ENCODE measurements at places on chromosomes 6 and 20.

DNA sequence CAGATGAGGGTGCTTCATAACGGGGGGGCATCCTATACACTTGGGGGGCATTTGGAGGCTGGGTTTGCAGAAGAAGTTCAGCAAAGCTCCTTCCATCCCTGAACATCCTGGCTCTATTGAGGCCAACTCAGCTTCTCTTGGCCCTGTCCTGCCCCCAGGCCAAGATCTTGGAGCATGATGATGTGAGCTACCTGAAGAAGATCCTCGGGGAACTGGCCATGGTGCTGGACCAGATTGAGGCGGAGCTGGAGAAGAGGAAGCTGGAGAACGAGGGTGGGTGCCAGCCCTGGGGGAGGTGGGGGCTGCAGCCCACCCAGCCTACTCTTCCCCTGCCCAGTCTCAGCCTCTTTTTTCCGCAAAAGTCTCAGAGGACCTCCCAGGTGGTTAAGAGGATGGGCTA is 17.2 kb downstream of the GDAP1L1 start:
- DNase-seq, result no peak

DNA sequence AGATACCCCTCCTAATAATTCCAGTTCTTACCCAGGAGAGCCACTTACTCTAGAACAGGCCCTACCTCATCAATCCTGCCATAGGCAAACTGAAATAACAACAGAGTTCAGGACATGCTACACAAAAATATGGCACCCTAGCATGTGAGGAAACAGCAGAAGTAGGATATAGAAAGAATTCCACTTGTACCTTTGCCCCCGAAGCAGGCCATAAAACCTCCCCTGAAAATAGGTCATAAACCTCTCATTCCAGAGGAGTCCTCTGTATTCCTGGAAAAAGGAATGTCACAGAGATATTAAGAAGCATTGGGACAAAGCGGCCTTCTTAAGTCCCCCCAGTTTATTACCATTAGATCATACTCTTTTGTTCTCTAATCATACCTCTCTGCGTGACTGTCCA is 504.3 kb upstream of the MARCKS start:
- DNase-seq, result no peak

DNA sequence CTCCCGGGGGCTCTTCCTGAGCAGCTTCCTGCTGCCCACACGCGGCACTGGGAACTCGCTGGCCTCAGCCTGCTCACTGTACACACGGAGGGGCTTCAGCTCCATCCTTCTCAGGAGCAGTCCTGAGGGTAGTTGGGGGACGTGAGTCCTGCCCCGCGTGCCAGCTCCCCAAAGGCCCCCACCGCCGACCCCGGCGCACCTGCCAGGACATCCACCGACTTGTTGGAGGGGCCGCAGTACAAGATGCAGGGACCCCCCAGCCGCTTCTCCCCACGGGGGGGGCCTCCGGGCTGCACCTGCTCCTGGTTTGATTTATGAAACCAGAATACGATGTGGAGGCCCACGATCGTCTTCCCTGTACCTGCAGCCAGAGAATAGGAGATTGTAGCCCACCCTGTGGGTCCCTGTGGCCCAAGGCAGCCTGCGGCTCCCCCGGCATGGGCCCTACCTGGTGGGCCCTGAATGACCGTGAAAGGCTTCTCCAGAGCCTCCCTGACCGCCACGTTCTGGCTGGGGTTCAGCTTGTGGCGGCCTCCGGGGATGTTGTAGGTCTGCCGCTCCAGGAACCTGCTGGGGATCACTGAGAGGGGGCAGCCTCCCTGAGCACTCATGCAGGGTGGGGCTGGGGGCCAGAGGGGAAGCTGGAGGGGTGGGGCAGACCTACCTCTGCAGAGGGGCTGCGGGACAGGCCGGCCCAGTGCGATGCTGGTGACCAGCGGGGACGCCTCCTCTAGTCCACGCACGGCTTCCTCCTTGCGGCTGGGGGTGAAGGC is 7.9 kb downstream of the FNDC11 start:
- DNase-seq, result no peak

GRCh38 chr6:133542056-133542821 is 301.1 kb downstream of the EYA4 start:
- no peak for DNase-seq

- no peak for DNase-seq
These were observed 85.4 kb upstream of the OLIG3 start for GRCh38 chr6:137579612-137580011.

DNA sequence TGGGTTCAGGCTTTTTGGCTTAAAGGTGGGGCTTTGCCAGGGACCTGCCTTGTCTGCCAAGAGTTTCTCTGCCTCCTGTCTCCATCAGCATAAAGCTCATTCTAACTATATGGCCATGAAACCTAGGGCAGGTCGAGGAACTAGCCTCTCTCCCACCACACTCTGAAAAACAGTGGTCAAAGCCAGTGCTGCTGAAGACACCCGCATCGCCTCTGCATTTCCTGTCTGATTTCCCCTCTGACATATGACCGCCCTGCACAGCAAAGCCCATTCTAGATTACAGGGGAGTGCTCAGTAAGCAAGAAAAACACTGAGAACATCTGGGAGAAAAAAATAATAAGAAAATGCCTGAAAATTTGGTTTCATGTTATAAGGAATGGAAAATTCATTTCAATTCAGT is 573.6 kb downstream of the PRKN start:
- DNase-seq, result no peak

- DNase-seq, result no peak
These were observed 83.0 kb downstream of the PHF20 start for GRCh38 chr20:35854713-35855348.

GRCh38 chr6:12331474-12331873 is 41.3 kb downstream of the EDN1 start:
- no peak for DNase-seq

- no peak for DNase-seq
These were observed 34.7 kb upstream of the TBXT start for GRCh38 chr6:166202321-166202733.

- DNase-seq, result no peak
These were observed 140.7 kb upstream of the STXBP5 start for GRCh38 chr6:147063469-147064031.

GRCh38 chr6:146856296-146856695 is 257.5 kb downstream of the ADGB start:
- DNase-seq, result no peak

DNA sequence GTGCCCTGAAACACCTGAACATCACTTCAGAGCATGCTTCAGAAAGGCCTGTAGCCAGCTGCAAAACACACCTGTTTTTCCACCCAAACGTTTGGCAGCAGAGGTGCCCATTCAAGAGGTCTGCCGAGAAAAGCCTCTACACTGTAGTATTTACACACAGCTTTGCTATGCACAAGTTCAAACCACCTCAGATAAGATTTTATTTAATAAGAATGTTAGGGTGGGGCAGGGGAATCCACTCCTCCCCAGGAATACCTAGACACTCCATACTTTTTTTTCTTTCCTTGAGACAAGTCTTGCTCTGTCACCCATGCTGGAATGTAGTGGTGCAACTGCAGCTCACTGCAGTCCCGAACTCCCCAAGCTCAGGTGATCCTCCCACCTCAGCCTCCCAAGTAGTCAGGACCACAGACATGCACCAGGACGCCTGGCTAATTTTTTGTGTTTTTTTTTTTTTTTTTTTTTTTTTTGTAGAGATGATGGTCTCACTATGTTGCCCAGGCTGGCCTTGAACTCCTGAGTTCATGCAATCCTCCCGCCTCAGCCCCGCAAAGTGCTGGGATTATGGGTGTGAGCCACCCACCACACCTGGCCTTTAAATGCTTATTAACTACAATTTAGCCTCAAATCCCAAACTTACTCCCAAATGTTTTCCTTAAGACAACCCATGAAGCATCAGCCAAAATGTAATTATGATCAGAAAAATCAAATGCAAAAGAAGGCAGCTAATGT is 9.7 kb downstream of the MRPL14 start:
- no peak for DNase-seq

GRCh38 chr6:128597956-128598355 is 77.6 kb upstream of the PTPRK start:
- no peak for DNase-seq

DNA sequence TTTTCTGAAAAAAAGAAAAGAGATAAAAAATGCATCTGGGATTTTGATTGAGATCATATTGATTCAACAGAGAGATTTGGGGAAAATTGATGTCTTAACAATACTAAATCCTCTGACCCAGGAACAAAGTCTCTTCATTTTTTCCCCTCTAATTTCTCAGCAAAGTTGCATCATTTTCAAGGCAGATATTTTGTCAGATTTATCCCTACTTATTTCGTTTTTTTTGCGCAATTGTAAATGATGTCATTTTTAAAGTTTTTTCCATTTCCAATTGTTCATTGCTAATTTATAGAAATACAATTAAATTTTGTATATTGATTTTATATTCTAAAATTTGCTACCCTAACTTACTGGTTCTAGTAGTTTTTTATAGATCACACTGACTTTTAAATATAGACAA is 97.7 kb upstream of the TMEM170B start:
- DNase-seq, result no peak

GRCh38 chr6:25088513-25088912 is 152.8 kb upstream of the RIPOR2 start:
- no peak for DNase-seq

- DNase-seq, result no peak
These were observed 14.3 kb downstream of the CRNKL1 start for GRCh38 chr20:20037960-20038359.

DNA sequence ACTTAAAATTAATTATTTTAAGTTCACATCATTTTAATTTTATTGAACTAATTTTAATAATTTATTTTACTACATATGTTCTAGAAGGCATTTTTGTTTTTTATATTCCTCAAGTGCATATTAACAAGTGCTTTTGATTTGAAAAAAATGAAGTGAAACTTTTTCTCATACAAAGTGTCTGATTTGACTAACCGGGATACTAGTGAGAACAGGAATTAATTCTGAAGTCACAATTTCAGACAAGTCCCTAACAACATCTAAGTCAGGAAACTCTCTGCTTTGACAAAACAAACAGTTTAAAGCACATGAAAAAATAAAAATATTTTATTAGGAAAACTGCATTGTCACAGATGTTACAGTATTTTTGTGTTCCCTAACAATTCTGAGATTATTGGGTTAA is 1166.3 kb upstream of the CITED2 start:
- no peak for DNase-seq

DNA sequence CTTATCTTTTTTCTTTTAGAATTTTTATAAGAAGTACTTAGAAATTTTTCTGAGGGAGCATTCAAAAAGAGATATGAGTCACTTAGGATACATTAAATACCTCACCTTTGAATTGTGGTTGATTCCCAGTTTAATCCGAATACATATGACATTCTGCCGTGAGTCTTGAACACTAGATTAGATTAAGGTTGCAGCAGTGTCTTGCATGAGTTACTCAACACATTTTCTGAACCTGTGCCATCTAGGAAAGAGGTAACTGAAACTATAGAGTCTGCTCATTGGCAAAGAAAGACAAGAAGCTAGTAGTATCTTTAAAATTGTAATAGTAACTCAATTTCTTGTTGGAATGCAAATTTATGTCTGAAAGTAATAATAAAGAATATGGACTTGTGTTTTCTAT is 14.9 kb downstream of the PEX3 start:
- no peak for DNase-seq

- no peak for DNase-seq
These were observed 38.3 kb upstream of the ATXN1 start for GRCh38 chr6:16799279-16800193.

GRCh38 chr6:104312851-104313250 is 546.9 kb downstream of the HACE1 start:
- no peak for DNase-seq

- no peak for DNase-seq
These were observed 3.6 kb upstream of the BPIFB1 start for GRCh38 chr20:33279261-33279910.
